ENCODE measurements at places on chromosomes 4 and X.

DNA sequence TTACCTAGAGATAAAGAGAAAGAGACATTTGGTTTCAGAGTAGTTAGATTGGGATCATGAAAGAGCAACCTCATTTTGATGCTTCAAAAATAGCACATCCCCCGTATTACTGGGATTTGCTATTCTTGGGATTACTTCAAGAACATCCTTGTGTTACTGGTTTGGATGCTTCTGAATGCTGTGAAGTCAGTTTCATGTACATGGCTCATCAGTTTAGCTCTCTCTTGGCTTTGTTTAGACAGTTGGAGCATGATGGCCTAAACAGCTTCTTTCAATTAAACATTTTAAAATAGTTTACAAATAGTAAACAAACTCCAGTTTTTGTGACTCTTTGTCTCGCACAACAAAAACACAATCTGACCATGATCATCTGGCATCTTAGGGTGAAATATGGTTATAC, 23.9 kb downstream of the HTT start:
- DNase-seq: no peak

DNA sequence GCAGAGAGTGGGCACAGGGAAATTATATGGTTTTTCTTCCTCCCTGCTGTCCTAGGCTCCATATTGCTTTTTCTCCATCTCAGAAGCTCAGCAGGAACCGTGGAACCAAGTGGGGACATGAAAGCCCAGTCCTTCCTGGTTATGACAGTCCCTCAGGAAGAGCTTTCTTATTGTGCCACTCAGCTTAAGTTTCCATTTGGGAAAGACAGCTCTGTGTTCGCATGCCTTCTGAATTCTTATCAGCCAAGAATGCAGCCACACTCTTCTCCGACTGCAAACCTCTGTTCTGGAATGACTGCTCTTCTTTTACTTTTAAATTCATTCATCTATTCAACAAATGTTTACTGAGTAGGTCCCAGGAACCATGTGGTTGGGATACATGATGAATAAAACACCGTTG, 58.0 kb upstream of the PPARGC1A start:
- DNase-seq: no peak

DNA sequence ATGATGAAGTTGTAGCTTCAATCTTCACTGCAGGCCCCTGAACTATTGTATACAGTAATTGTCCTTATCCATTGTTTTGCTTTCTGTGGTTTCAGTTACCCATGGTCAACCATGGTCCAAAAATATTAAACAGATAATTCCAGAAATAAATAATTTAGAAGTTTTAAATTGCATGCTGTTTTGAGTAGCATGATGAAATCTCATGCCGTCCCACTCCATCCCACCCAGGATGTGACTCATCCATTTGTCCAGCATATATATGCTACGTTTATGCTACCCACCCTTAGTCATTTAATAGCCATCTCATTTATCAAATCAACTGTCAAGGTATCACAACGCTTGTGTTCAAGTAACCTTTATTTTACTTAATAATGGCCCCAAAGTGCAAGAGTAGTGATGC, 34.5 kb downstream of the IQCM start:
- no peak for DNase-seq

DNA sequence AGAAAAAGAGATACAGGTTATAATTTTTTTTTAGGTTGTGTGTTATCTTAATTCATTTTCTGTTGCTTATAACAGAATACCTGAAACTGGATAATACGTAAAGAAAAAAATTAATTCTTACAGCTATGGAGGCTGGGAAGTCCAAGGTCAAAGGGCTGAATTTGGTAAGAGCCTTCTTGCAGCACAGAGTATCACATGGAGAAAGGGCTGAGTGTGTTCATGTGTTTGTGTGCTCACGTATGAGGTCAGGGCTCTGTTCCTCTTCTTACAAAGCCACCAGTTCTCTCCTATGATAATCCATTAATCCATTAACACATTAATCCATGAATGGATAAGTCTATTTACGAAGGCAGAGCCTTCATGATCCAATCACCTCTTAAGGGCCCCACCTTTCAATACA, 8.6 kb upstream of the RAB28 start:
- DNase-seq: no peak

DNA sequence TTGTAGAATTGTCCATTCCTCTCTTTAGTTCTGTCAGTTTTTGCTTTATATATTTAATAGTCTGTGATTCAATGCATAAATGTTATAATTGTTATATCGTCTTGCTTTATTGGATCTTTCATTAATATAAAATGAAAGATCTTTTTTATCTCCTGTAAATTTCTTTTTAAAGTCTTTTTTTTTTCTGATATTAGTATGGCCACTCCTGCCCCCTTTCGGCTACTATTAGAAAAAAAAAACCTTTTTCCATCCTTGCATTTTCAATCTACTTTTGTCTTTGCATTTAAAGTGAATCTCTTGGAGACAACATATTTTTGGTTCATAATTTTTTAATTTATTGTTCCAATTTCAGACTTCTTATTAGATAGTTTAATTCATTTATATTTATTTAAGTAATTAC, 677.4 kb upstream of the NDST4 start:
- no peak for DNase-seq

DNA sequence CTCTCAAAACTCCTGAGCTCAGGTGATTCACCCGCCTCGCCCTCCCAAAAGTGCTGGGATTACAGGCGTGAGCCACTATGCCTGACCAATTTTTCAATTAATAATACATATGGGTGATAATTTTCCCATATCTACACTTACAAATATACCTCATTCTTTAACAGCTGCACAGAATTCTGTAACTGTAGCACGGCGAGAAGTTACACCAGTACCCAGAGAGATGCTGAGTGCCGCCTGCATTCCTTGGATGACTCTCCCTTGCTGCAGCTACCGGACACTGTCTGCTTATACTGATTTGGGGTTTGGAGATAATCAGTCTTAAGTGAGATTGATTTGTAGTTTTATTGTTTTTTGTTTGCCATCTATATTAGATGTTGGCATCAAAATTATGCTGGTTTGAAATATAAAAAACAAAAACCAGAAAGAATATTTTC, 5.8 kb downstream of the TIFA start:
- DNase-seq: no peak

- no peak for DNase-seq
These were observed 593.6 kb downstream of the KLHL13 start for GRCh38 chrX:117522725-117523700.

DNA sequence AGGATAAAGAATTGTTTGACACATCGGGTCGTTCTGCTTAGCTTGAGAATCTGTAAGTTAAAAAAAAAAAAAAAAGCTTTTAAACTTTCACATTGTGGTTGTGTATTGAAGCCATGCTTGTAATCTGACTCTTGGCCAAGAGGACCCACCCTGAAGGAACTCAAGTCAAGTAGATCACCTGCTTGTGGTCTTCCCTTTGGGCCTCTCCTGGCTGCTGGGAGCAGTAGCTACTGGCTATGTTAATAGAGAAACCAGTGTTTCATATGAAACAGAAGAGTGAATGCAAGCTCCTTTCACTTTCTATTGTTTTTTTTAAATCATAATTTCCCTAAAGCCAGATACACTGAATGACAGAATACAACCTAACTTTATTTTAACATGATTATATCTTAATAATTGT, 402.4 kb upstream of the NDST4 start:
- DNase-seq: no peak

DNA sequence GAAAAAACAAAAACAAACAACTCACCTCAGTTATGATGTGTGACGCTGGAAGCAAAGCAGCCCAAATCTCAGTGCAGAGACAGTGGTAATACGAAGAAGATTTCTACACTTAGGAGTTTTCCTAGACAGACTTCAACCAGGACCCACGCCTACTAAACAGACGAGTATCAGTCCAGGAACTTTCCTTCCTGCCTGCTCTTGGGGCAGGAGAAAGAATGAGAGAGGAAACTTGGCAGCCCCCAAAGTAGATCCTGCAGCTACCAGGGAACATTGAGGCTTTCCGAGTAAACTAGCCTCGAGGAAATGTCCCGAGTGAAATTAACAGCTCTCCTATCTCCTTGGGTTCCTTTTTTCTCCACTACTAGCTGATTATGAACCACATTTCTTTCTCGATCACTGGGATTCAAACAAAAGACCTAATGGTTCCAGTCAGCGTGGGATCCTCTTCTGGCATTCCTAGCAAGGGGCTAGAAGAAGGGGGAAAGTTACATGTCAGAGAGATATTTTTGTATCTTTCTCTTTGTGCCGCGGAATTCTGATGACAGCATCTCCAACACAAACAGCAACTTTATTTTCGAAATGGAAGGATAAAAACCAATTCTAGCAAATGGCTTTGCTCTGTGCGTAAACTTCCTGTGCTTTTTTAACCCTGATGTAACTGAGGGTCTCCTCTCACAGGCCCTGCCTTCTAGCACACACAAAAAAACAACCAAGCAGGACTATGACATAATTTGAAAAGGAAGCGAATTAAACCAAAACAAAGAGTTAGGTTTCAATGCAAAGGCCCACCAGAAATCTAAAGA, 53.2 kb downstream of the PPM1K start:
- no peak for DNase-seq
